ENCODE measurements at places on chromosomes 2 and 18. TPM values are rescaled to one million over a fixed set of nuclear protein-coding genes. Genes with fewer than 3 reads are reported as not detected.

ANKRD30B gene
- not detected for total RNA-seq

DNA sequence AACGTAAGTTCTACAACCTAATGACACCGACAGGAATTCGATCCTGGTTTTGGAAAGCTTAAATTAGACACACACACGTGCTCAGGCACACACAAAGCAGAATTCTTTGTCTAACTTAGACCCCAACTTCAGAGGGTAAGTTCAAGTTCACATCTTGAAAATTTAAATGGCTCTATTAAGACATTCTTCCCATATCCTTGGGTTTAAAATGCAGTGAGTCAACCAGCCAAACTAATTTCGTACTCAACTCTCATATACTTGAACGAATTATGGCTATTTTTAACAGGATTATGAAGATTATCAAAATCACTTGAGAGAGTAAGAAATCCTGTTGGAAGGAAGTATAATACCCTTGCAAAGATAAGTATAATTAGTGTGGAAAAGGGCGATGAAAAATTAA lies 53.2 kb upstream of the ARL4C start:
- no peak overlapping the region for H3K27ac ChIP-seq
- DNase-seq, result no peak
- H3K4me1 ChIP-seq, result no peaks in the 10 kb centered on the region
- no peak overlapping the region for H3K4me3 ChIP-seq

- no peaks in the 10 kb centered on the region for H3K36me3 ChIP-seq
- DNase-seq, result no peak
- no peaks in the 10 kb centered on the region for H3K27me3 ChIP-seq
- H3K4me1 ChIP-seq, result no peaks in the 10 kb centered on the region
These were observed 42.2 kb downstream of the HIBCH start for GRCh38 chr2:190277234-190278112.

GRCh38 chr18:3067165-3067661 lies 54.3 kb upstream of the LPIN2 start:
- no peaks in the 10 kb centered on the region for H3K27me3 ChIP-seq
- H3K4me1 ChIP-seq, result peaks cover 33% of the 10 kb centered on the region
- no peak overlapping the region for H3K27ac ChIP-seq

DNA sequence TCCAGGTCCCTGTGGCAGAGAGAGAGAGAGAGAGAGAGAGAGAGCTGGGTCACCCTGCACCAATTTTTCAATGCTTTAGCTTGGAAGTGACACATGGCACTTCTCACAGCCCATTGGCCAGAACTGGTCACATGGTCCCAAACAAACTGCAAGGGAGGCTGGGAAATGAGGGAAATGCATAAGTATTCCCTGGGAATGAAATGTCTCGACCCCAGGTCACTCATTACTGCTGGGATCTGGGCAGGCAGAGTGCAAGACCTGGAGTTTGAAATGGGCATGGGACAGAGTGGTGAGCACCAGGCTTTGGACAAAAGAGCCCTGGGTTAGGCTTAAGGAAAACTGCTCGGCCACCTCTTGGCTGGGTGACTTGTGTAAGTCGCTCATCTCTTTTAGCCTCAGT lies 37.0 kb downstream of the SMAD7 start:
- H3K27ac ChIP-seq, result no peak overlapping the region
- H3K4me1 ChIP-seq, result peaks cover 21% of the 10 kb centered on the region
- no peak for DNase-seq
- no peak overlapping the region for H3K4me3 ChIP-seq
- H3K36me3 ChIP-seq, result no peaks in the 10 kb centered on the region

GRCh38 chr2:48733067-48733503 lies 22.4 kb downstream of the LHCGR start:
- H3K27me3 ChIP-seq, result no peaks in the 10 kb centered on the region
- no peak overlapping the region for H3K27ac ChIP-seq
- no peak overlapping the region for H3K4me3 ChIP-seq
- DNase-seq, result no peak
- H3K36me3 ChIP-seq, result no peaks in the 10 kb centered on the region

- no peaks in the 10 kb centered on the region for H3K4me1 ChIP-seq
- H3K27ac ChIP-seq, result no peak overlapping the region
- DNase-seq, result no peak
- no peaks in the 10 kb centered on the region for H3K27me3 ChIP-seq
These were observed 351.5 kb downstream of the TXNL1 start for GRCh38 chr18:56286775-56287325.

DNA sequence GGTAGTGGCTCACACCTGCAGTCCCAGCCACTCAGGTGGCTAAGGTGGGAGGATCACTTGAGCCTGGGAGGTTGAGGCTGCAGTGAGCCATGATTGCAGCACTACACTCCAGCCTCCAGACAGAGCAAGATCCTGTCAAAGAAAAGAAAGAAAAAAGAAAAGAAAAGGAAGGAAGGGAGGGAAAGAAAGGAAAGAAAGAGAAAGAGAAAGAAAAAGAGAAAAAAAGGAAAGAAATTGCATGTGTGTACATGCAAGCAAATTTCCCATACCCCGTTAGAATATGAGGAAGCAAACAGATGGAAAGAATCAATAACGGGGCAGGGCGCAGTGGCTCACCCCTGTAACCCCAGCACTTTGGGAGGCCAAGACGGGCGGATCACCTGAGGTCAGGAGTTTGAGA lies 17.9 kb downstream of the TMEM127 start:
- H3K27me3 ChIP-seq, result no peaks in the 10 kb centered on the region
- no peak for DNase-seq
- H3K4me3 ChIP-seq, result no peak overlapping the region
- H3K36me3 ChIP-seq, result peaks cover 6% of the 10 kb centered on the region
